Purkinje cell (primary cell): ENCODE measurements at places on chromosomes 1 and 21. TPM values are rescaled to one million over a fixed set of nuclear protein-coding genes. Genes with fewer than 3 reads are reported as not detected.

The TLR5 gene
- 2.9 TPM in 1 of 2 replicates, not detected in the other for polyA plus RNA-seq

The DEPDC1 gene
- polyA plus RNA-seq: not detected in 2 replicates

The VWA1 gene
- 0.74 TPM in 1 of 2 replicates, not detected in the other for polyA plus RNA-seq

The IL22RA1 gene
- polyA plus RNA-seq: not detected in 2 replicates

The AGRN gene
- 0.13 TPM in 1 of 2 replicates, not detected in the other for polyA plus RNA-seq

The DMRTA2 gene
- not detected in 2 replicates for polyA plus RNA-seq

The NFYC gene
- 21.3 and 28.1 TPM in 2 replicates for polyA plus RNA-seq

The SERTAD4 gene
- polyA plus RNA-seq: 1.9 and 2.0 TPM in 2 replicates

The MMP23B gene
- not detected in 2 replicates for polyA plus RNA-seq
